ENCODE measurements at places on chromosomes 5 and 9.

DNA sequence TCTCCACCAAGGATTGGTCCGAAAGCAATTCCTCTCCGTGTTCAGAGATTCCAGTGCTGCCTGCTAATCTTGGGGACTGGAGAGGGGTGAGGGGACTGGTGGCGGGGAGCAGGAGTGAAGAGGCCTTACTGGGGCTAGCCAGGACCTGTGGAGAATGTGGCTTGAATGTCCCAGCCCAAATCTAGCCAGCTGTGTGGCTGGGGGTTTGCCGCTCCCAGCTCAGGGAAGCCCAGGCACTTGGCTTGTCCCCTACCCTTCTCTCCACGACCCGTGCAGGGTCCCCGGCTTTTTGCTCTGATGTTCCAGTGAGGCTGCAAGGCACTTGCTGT, 2.4 kb downstream of the N4BP3 start:
- DNase-seq, result peak; percentile 45

- DNase-seq, result no peak
Measured at GRCh38 chr5:39020458-39020857, 53.7 kb downstream of the RICTOR start.

DNA sequence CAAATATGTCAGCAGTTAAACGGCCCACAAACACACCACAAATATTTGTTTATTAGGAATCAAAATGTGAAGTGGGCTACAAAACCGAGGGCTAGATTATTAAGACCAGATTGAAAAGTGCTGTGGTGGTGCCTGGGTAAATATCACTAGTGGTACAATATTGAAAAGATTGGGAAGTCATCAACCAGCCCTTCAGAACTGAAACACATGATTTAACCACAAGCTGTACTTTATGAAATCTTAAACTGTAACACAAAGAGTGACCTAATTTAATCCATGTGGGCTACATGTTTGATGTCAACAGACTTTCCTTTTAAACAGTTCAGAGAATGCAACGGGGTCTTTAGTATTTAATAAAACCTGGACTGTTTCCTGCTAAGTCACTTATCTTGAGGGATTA, 182.3 kb downstream of the SPATA31D1 start:
- no peak for DNase-seq

GRCh38 chr5:159031513-159031912, 68.2 kb downstream of the EBF1 start:
- DNase-seq, result no peak

- DNase-seq, result no peak
Measured at GRCh38 chr5:134594797-134595457, 37.7 kb downstream of the SAR1B start.

- no peak for DNase-seq
Measured at GRCh38 chr5:55538661-55539060, 3.9 kb upstream of the PLPP1 start.

DNA sequence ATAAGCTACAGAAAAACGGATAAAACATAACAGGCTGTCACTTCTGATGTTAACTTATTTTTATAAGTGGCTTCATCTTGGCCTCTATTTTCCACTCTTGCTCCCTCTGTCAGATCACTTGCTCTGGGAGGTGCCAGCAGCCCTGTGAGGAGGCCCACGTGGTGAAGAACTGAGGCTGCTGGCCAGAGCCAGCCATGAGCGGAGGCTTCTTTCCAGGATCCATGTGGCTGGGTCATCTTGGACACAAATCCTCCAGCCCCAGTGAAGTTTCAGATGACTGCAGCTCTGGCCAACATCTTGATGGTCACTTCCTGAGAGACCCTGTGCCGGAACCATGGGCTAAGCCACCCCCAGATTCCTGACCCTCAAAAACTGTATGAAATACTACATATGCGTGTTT, 7.5 kb upstream of the CMBL start:
- no peak for DNase-seq

DNA sequence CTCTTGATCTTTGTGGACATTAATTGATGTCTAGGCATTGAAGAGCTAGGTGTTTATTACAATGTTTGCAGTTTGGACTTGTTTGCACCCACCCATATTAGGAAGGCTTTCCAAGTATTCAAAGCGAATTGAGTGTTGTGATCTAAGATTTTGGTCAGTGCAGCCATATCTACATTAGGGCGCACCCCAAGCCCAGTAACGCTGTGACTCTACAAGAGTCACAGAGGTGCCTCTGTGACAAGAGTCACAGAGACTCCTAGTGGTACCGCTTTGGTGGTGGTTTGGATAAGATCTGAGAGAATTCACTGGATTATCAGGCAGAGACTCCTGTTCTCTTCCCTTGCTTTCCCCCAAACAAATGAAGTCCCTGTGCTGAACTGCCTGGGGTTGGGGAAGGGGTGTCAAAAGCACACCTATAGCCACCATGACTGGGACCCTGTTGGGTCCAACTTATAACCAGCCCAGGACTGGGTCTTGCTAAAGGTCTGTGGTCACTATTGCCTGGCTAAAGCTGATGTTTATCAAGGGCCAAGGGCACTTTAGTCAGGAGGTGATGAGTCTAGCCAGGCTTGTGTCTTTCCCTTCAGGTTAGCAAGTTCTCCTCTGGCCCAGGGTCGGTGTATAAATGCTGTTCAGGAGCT, 114.1 kb upstream of the RIOK2 start:
- peak; percentile 37 for DNase-seq

DNA sequence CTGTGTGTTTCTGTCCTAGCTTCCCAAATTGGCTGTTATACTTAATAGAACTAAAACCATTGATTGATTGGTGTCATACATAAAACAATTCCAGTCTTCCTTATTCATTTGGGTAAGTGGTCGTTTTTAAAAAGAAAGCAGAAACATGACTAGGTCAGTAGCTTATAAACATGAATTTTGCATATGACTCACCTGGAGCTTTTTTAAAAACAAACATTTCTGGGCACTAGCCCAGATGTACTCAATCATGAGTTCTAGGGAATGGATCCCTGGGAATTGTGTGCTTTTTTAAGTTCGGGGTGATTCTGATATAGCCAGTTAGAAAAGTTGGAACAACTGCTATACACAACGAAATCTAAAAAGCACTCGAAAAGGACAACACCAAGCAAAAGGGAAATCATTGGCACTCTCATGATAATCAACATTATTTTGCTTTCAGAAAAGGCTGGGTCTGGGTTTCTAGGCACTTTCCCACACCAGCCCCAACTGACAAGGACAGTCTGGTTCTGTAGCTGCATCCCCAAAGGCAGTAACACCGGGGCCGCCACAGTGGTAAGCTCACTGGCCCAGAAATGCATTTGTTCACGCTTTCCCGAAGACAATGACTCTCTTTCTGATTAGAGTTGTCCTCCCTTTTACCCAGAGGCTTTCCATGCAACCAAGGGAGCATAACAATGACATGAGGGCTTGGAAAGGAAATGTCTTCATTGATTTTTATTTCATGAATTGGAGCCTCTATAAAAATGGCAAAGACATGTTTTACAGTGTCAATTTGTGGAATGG, 664.9 kb upstream of the WWC1 start:
- no peak for DNase-seq

DNA sequence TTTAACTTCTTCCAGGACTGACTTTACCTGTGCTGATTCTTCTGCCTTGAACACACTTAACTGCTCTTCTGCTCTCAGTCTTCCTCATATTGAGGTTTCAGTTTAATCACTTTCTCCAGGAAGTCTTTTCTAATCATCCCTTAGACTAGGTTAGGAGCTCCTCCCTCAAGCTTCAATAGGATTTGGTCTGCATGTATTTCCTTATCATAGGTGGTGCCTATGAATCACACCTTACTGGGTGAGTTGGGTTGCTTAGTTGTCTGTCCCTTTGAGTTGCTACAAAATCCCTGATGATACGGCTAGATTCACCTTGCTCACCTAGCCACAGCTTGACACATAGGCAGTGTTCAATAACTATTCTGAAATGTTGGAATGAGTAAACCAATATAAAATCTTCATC, 164.4 kb downstream of the DNAH5 start:
- no peak for DNase-seq

GRCh38 chr5:92805446-92805845, 775.6 kb downstream of the NR2F1-AS1 start:
- DNase-seq, result no peak

GRCh38 chr9:18754537-18754936, 278.5 kb downstream of the SAXO1 start:
- DNase-seq, result no peak

GRCh38 chr9:108274971-108275370, 580.8 kb downstream of the ACTL7B start:
- DNase-seq, result no peak

- no peak for DNase-seq
Measured at GRCh38 chr9:124820698-124821623, 32.3 kb upstream of the WDR38 start.

GRCh38 chr5:157718519-157718918, 12.7 kb upstream of the THG1L start:
- DNase-seq, result no peak

- DNase-seq, result no peak
Measured at GRCh38 chr5:81315336-81315735, 13.9 kb downstream of the ZCCHC9 start.

DNA sequence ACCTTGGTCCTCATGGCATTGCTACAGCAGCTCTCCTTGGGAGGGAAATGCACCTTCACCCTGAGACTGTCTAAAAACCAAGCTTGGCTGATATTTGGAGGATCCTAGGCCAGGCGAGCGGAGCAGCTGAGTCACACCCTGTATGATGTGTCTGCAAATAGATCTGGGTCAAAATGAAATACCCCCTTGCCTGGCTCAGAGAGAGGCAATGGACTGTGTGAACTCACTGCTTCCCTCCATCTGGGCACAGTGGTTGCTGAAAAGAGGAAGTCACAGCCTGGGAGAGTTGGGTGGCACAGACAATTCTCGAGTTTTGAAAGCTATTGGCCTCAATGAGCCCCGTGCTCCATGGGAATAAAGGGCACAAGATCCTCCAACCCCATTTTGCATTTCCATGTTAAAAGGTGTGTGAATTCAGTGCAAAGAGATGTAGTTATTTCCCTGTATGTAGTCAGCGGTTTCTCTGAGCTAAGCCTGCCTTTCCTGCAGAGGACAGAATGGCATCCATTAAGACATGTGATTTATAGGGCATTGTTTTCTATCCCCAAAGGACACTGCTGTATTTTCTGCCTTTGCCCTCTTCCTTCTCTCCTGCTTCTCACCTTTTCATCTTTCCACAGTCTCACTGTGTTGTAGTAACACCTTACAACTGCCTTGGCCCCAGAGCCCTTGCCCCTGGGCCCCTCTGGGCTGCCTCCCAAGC, 177.2 kb downstream of the GADD45G start:
- no peak for DNase-seq

DNA sequence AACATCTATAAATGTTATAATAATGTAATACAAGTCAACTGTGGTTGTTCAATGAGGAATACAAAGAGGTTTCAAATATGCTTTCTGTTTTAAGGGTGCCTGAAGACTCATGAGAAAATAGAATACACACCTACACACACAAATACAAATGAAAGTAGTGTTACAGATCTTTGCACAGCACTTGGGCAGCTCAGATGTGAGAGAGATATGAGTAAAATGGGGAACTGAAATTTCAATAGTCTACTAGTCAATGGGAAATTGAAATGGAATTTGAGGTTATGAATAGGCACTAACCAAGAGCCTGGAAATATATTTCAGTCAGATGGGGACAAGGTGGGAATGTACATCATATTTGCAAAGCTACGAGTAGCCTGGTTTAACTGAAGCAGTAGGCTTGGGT, 96.6 kb downstream of the ISL1 start:
- no peak for DNase-seq

GRCh38 chr5:110082863-110083262, 393.1 kb downstream of the MAN2A1 start:
- no peak for DNase-seq
